Tongue (tissue), 3 donors: ENCODE measurements at places on chromosomes 1 and 21. TPM values are rescaled to one million over a fixed set of nuclear protein-coding genes. Genes with fewer than 3 reads are reported as not detected.

DNA sequence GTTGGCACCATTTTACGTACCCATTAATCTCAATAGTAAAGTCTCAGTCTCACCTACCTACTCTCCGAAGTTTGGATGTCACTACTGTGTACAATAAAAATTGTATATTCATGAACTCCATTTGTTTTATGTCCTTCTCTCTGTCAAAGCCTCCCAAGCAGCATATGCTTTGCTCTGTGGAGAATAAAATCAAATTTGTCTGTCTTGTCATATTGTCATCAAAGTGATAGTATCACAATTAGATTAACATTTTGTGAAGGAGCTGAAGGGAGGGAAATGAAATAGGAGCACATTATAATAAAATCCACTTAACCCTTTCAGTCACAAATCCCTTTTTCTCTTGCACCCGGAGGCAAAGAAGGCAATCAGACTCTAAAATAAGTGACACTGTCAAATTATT lies 177.1 kb upstream of the RRP15 start:
- no peak for DNase-seq

DNA sequence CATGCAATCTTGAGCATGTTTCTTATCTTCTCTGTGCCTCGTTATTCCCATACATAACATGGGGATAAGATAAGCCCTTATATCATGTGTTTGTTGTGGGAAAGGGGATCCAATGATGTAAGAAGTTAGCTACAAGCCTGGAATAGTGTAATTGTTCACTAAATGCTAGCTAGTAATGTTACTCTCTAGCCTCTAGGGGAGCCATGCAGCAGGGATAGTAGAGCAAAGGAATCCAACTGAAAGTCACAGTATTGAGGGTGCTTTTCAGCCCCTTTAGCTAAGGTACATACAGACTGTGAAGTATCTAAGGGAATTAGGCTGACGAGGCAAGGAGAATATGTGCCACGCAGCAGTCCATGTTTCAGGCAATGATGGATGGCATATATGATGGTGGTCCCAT lies 46.9 kb downstream of the IL23R start:
- DNase-seq, result peak; percentile 24

The RBP7 gene
- total RNA-seq, result 6.2 TPM

DNA sequence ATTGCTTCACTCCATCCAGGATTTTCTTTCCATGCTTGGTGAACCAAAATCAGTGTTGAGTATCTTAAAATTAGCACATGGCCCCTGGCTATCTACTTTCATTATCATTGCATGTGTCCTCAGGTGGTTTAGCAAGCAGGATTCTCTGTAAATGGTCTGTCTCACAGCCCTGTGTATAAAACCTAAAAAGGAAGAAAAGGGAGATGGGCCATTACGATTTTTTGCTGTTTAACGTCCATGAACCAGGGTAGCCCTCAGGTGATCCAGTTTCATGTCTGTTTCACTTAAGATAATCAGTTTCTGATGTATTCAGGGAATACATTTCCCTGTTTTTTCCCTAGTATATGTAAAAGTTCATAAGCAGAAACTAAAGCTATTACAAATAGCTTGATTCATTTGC lies 238.2 kb downstream of the NFIA start:
- DNase-seq, result no peak

The S100A14 gene
- 40.9 TPM for total RNA-seq

DNA sequence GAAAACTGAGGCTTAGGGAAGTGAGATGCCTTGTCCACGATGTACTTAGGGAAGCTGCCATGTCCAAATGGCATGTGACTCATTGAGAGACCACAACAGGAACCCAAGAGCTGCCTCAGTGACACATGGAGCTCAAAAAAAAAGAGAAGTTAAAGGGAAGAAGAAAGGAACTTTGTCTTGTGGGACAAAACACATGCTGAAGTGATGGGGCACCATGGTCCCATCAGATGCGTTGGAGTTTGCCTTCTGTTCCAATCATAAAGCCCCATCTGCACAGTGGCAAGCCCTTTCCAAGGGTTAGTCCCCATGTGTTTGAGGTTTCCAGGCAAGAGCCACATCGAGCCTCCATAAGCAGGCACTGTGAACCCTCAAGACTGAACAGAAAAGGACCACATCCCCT lies 8.0 kb downstream of the MED8 start:
- DNase-seq, result no peak

DNA sequence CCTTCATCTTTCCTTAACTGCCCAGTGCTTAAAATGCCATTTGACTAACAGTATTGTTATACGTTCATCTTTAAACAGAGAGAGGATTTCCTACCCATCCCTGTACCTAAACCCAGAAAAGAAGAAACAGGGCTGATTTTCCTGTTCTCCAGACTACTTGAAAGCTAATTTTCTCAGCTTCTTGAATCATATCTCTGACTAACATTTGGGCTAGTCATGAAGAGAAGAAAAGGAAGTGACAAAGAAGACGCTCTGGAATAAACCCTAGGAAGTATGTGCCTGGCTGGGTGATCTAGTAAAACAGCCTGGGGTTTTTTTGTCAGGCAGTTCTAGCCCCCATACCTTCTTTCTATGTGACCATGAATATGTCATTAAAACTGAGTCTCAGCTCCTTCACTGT lies 44.8 kb upstream of the SGIP1 start:
- DNase-seq, result no peak

GRCh38 chr1:7300893-7301663 lies 470.0 kb upstream of the VAMP3 start:
- DNase-seq, result peak; percentile 18

The CRYAA gene
- total RNA-seq, result not detected

DNA sequence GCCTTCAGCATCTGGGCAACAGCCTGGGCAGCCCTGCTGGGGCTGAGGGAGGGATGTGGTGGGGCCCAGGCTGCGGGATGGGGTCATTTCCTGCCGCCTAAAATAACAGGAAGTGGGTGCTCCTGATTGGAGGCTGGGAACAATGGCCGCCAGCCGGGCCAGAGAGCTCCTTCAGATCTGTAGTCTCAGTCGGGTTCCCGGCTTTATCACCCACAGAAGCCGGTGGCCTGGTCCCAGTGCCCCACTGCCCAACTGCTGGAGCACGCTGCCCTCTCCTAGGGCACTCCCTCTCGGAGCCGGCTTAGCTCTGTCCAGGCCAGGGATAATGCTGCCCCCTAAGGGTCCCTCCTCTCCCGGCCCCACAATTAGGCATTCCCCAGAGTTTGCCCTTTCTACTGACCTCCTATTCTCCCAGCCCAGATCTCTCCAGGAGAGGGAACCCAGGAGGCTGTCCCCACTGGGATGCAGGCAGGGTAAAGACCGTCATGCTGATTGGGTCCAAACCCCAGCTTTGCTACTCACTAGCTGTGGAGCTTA lies 5.1 kb downstream of the MAP7D1 start:
- peak; percentile 76 for DNase-seq

GRCh38 chr1:60390593-60391282 lies 317.2 kb upstream of the C1orf87 start:
- no peak for DNase-seq

The SLC9A1 gene
- 6.4 TPM for total RNA-seq

The ATXN7L2 gene
- 2.2 TPM for total RNA-seq
